ENCODE measurements at places on chromosomes 16 and 17.

DNA sequence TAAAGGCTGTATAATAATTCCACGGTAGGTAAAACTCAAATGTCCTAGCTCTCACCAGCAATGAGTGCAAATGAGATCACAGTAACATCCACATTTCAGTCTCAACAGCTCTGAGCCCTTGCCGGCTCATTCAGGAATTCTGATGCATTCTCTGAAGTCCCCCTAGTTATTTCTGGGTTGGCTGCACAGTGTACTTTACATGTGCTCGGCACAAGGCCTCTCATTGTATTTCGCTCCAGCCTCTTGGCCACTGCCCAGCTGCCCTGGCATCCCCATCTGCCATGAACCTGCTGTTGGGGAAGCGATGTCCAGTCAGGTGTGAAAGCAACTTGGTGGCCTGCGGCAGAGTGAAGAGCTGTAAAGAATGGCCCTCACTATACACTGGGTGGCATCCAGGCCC is 14.3 kb downstream of the PRCD start:
- DNase-seq = no peak

GRCh38 chr16:51762081-51762996 is 611.3 kb upstream of the SALL1 start:
- peak; percentile 63 for DNase-seq

DNA sequence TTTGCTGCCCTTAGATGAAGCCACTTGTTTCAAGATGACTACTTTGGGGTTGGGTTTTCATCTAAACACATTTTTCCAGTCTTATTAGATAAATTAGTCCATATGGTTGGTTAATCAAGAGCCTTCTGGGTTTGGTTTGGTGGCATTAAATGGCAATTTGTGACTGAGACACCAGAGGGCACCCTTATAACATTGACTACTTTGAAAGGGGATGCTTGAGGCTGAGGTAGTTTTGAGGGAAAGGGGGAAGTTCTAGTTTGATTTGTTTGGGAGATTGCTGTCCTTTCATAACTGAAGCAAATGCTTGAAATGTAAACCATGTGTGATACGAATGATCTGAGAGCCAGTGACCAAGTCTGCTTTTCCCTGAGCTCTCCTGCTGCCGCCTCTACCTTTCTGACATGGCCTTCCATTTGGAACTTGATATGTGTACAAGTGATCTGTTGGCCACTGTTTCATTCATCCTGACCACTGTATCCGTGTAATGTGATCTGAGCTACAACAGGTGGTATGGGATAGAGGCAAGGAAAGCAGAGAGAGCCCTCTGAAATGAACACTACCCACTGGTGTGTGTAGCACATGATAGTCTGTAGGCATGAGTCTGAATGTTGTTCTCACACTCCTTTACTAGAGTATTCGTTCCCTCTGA is 5.8 kb upstream of the RARA start:
- DNase-seq = no peak

DNA sequence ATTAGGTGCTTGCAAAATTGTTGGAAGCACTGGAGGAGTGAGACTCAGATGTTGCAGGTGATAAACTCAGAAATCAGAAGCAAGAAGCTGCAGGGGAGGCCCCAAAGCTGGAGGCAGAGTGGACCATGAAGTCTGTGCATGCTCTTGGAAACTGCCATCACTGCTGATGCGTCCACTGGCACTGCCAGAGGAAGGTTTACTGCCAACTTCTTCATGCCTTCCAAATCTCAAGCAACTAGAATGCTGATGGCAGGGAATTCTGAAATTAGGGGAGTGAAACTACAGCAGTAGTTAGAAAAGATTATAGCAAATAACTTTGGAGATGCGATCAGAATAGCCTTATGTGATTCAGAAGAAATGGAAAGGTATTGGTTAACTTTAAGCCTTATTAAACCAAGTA is 277.1 kb upstream of the SDK2 start:
- DNase-seq = no peak

- no peak for DNase-seq
Observed at GRCh38 chr17:51481370-51481769, 221.0 kb downstream of the UTP18 start.

GRCh38 chr17:36641877-36642845 is 40.8 kb downstream of the MRM1 start:
- peak; percentile 26 for DNase-seq
